ENCODE measurements at places on chromosomes 3 and 15.
A peak's percentile ranks its signal among the peaks of the same experiment; 100 is the strongest.

- peak; percentile 50 for DNase-seq
Observed at GRCh38 chr3:149736175-149736952, 15.9 kb downstream of the COMMD2 start.

DNA sequence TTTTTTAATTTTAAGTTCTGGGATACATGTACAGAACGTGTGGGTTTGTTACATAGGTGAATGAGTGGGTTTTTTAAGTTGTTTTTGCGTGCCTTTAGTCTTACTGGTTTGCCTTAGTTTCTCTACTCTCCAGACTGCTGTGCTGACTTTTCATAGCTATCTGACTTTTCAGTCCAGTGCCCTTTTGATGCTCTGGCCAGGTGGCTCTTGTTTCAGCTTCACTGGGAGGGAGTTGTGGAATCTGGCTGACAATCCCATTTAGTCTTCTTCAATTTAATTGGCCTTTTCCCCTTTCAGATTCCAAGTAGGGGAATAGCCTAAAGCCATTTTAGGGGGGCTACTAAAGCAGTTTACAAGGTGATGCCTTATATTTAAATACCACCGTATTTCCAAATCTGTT lies 30.1 kb downstream of the FNDC3B start:
- DNase-seq, result no peak

GRCh38 chr3:73680391-73681095 lies 55.8 kb upstream of the PDZRN3 start:
- DNase-seq, result no peak

GRCh38 chr3:136250903-136251460 lies 842 bp downstream of the PCCB start:
- DNase-seq, result peak; percentile 91

DNA sequence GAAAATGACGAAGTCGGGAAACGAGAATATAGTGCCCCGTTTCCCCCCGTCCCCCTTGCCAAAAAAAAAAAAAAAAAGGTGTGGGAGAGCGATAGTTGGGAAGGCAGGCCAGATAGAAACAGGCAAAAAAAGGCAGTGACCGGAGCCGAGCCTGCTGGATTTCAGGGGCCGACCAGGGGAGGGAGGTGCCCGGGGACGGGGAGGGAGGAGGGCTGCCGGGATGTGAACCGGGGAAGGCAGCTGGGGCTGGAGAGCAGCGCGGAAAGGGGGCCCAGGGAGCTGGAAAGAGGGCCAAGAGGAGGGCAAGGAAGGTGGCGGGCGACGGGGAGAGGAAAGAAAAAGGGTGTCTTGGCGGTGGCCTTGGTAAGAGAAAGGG lies 837 bp downstream of the LRRN1 start:
- no peak for DNase-seq

DNA sequence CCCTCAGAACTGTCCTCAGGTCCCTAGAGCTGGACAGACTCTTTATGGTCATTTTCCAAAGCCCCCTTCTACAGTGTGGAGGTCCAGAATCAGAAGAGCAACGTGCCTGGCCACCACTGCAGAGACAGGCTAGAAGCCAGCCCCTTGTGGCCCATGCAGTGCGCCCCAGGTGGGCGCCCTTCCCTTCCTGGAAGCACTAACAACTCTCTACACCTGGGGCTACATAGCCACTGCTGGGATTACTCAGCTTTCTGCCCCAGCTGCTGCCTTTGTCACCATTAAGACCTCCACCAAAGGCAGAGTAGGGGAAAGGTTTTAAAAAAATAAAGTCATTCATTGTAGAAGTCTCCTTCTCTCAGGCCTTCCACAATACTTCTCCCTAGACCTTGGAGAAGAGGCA lies 2.3 kb downstream of the RASGRP1 start:
- no peak for DNase-seq

DNA sequence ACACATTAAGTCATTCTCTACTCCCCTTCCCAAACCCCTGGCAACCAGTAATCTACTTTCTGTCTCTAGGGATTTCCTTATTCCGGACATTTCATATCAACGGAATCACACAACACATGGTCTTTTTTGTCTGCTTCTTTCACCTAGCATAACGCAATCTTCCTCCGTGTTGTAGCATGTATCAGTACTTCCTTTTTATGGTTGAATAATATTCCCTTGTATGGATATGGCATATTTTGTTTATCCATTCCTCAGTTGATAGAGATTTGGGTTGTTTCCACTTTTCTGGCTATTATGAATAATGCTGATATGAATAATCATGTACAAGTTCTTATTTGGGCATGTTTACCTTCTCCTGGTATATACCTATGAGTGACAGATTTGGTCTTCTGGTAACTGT lies 63.1 kb downstream of the TRANK1 start:
- DNase-seq, result no peak

- DNase-seq, result peak; percentile 20
Observed at GRCh38 chr3:177145381-177145780, 51.9 kb downstream of the TBL1XR1 start.

DNA sequence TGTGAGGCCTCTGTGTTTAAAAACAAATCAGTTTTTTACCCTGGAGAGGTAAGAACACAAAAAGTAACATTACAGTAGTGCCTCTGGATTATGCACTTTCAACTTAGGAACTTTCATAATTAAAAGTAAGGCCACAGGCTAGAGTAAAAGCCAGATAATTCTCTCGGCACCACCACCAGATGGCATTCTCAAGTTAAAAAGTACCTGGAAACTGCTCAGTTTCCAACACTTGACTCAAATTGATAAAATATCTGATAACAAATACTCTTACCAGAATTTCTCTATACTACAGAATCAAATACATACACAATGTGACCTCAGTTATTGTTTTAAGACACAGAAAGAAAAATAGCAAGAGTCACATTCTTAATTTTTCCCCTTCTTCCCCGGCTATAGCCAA lies 19.9 kb downstream of the SPICE1 start:
- DNase-seq, result peak; percentile 38

Measured in RPMI8226 (cell line).